GM18507 (cell line): ENCODE measurements at places on chromosomes 5 and 9.
A peak's percentile ranks its signal among the peaks of the same experiment; 100 is the strongest.

- peak; percentile 4 for DNase-seq
Observed at GRCh38 chr5:73496984-73497457, 1.2 kb upstream of the BTF3 start.

DNA sequence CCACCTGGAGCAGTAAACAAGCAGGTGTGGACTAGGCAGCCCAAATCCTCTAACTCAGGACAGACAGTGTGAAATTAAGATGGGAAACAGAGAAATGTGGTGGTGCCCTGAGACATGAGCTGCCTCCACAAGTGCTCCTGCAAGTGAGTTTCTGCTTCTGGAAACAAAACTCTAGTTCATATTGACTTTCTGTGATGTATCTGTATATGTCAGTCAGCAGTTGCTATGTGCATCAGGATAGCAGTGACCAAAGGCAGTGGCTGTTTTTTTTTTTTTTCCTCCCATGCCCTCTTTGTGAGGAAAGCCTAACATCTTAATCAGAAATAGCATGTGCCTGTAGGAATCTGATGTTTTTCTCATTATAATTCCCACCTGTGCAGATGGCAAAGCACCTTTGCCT lies 318.4 kb upstream of the SEMA6A start:
- DNase-seq, result no peak

DNA sequence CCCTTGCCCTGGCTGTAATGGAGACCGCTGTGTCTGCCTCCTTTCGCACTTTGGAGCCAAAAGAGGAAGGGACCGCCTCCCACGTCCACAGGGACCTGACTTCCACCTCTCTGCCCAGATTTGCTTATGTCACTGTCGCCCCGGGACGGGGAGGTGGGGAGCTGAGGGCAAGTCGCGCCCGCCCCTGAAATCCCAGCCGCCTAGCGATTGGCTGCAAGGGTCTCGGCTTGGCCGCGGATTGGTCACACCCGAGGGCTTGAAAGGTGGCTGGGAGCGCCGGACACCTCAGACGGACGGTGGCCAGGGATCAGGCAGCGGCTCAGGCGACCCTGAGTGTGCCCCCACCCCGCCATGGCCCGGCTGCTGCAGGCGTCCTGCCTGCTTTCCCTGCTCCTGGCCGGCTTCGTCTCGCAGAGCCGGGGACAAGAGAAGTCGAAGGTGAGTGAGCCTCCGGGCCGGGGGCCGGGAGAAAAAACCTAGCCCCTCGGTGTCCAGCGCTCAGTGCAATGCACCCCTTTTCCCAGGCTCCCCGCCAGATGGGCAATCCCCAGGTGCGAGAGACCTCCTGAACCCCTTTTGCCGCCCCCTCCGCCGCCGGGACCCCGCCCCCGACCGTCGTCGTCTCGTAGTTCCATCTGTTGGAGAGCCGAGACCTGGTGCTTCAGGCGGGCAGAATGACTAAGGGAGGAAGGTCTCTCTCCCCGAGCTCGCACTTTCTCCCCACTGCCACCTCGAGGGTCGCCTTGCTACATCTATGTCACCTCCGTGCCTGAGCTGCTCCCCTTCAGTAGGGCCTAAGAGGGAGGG lies at the start of gene GPX3:
TSS of gene GPX3 (plus strand) at position 288 of the 807 bp plus-strand sequence. CDS start at position 352, 64 bp downstream.
- DNase-seq, result peak; percentile 22

DNA sequence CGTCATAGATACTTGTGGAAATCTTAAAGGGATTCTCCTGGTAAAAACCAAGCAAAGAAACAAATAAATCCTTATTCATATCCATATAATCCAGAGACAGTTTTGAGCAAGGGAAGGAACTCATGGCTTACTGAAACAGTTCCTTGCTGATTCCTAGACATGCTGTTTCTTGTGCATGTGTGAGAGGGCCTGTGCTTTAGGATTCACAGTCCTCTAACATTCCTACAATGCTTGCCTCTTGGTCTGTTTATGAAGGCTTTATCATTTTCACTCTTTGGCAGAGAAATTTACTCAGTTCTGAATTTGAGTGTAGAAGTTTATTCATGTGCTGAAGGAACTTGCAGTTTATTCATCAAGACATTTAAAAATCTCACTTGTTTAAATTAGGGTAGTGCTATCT lies 123.4 kb downstream of the RPS23 start:
- DNase-seq, result no peak

DNA sequence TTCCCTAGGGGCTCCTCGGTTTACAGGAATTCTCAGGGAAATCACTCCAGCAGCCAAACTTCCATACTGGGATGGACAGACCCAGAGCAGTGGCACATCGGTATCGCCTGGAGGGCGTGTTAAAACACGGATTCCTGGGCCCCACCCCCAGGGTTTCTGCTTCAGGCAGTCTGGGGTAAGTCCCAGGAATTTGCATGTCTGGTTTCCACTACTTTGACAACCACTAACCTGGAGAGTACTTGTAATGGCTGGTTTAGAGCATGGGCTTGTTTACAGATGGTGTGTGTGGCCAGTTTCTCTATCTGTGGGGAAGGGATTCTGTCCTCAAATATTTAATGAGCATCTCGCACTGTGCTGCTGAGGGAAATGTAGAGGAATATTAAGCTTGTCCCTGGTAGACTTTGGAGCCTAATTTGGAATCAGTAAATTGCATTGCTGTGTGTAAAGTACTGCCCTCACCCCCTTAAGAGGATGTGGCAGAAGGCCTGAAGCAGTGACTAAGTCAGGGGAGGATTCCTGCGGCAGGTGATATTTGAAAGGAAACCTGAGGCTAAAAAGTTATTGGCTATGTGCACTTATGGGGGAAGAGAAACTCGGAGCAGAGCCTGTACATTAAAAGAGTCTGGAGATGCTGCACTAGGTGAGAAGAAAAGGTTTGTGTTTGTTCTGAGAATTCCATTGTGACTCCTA lies 18.6 kb upstream of the TJP2 start:
- DNase-seq, result no peak

DNA sequence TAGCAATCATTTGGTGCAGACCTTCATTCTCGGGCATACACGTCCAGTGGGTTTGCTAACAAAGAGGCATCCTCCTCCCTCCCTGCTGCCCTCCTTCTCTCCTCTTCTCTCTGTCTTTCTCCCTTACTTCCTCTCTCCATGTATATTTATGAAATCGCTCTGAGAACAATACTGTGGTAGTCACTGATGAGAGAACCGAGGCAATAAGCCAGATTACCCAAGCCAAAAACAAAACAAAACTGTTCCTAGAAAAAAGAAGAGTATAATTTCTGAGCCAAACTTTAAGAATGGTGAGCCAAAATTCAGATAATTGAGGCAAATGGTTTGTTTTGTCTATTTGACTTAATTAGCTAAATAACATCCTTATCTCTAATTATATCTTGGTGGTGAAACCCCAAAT lies 15.8 kb upstream of the HMHB1 start:
- no peak for DNase-seq

DNA sequence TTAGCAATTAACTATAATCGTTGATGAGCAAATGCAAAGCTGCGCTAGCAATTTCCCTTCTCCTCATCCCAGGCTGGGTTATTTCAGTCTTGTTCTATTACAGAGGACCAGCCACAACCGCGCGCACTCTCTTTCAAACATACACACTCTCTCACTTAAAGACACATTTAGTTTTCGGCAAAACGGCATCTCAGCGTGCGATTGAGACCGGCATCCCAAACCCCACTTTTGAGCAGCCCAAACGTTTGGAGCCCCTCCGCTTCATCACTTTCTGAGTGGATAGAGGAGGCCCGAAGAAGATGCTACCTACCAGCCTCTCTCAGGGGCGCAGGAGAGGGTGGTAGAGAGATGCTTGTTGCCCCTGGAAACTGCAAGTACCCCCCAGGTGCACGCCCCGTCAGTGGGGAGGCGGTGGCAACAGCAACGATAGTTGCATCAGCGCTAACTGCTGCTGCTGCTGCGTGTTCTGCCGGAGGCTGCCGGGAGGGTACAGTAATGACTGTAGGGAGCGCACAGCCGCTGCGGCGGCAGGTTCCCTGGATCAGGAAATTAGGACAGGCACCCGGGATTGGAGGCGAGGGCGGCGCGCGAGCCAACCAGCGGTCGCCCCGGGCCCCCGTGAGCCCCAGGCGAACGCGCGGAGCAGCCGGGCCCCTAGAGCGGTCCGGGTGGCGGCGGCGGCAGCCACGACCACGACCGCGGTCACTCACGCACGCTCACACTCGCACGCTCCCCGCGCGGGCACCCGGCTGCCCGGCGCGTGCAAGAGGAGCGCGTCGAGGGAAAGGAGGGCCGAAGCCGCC lies 467 bp upstream of the VLDLR start:
- no peak for DNase-seq

- no peak for DNase-seq
Observed at GRCh38 chr5:147844846-147845245, 13.4 kb upstream of the SPINK1 start.

DNA sequence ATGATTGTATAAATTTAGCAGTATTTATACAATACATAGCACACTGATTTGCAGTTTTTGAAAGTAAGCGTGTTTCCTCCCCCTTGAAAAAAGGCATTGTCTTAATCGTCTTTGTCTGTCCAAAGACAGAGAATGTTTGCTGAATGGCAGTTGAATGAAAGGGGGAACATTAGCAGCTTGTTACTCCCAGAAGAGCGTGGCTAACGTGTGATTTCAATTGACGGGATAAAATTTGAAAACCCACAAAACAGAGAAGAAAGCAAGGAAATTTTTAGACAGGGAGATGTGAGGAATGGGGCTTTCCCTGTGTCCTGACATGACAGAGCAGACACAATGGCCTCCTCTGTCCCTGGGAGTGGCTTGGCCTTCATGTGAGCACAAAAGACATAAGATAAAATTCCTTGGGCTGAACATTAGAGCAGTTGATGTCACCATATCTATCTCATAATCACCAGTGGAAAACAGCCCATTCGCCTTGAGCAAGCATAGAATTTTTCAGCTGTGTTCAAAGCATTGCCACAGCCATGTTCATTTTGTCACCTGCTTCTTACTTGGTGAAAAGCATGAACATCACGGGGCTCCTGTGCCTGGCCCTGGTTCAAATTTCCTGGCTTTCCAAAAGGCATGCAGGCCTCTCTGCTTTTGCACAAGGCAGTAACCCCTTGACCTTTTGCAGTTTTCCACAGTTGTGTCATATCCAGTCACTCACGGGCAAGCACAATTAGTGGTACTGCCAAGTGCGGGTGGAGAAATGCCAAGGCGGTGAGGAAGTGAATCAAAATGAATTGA lies 126.9 kb downstream of the TLE1 start:
- no peak for DNase-seq

GRCh38 chr5:163964671-163965070 lies 459.3 kb downstream of the MAT2B start:
- no peak for DNase-seq

- no peak for DNase-seq
Observed at GRCh38 chr5:54217826-54218503, 92.4 kb downstream of the ARL15 start.

GRCh38 chr5:40688996-40689395 lies 9.3 kb downstream of the PTGER4 start:
- no peak for DNase-seq

GRCh38 chr9:134188386-134189144 lies 24.2 kb upstream of the RNU6ATAC start:
- no peak for DNase-seq

- no peak for DNase-seq
Observed at GRCh38 chr9:115084709-115085108, 33.2 kb downstream of the TNC start.

DNA sequence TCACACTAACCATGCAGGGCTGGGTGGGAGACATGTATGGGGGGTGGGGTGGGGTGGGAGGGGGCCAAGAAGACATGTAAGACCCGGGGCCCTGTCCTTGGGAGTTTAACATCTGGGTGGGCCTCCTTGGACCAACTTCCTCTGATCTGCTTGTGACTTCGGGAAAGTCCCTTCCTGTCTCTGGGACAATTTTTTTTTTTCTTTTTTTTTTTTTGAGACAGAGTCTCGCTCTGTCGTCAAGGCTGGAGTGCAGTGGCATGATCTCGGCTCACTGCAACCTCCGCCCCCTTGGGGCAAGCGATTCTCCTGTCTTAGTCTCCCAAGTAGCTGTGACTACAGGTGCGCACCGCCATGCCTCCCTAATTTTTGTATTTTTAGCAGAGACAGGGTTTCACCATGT lies 23.8 kb upstream of the IER5L start:
- DNase-seq, result no peak

DNA sequence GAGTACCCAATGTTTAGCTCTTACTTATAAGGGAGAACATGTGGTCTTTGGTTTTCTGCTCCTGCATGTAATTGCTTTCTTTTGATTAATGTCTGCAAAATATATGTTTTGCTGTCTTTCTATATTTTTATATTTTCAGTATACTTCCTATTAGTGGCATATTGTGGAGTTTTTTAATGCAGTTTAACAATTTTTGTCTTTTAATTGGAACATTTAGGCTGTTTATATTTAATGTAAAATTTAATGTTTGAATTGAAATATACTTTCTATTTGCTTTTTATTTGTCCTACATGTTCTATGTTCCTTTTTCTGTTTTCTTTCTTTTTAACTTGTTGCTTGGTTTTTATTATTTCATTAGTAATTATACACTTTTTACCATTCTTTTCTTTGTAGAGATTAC lies 4.9 kb downstream of the ECM2 start:
- DNase-seq, result no peak

DNA sequence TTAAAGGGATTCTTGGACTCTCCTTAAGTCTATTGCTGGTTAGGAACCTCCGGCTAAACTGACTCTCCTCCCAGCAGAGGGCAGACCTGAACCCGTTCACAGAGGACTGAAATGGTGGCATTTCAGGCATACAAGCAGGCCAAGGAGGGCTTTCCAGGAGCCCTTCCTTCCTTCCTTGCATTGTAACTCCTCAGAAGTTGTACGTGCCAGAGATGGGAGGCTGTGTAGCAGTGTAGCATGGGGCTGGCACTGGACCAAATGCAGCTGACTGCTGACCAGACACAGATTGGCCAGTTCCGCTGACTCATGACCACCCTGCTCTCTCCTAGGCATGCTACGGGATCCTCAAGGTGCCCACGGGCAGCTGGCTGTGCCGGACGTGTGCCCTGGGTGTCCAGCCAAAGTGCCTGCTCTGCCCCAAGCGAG lies 36.4 kb downstream of the JADE2 start:
- DNase-seq, result no peak

DNA sequence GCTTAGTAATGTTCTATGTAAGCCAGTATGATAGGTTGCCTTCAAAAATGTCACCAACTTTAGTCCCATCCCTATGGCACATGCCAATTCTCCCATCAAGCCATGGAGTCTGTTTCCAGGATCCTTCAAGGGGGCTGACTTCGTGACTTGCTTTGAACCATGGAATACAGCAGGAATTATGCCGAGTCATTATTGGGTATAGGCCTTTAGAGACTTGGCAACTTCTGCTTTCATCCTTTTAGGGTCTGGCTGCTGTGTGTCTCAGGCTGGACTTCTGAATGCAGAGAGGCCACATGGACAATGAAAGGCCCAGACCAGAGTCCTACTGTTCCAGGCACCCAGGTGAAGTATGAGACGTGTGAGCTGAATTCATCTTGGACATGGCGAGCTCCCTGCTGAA lies 109.8 kb downstream of the DENND1A start:
- no peak for DNase-seq

DNA sequence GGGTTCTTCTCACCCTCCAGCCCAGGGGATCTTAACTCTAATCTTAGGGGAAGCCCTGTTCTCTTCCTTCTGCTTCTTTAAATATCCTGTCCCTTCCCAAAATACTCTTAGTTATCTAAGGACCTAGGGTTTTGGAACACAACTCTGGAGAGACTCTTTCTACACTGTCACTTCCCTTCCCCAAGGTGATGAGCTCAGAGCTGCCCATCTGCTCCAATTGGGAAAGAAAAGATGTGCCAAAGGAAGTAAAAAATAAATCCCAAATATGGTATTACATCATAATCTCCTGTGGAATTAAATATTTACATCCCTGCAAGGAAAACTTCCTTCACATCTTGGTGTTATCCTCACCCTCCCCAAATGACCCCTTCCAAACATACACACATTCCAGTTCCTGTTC lies 291.2 kb downstream of the EPB41L4A start:
- DNase-seq, result no peak

- DNase-seq, result no peak
Observed at GRCh38 chr9:115148721-115149120, 30.8 kb upstream of the TNC start.
